ENCODE measurements at places on chromosomes 6 and 20.

- DNase-seq, result no peak
These were observed 200.3 kb downstream of the RNGTT start for GRCh38 chr6:88763160-88763559.

GRCh38 chr20:14729390-14729789 is 392.0 kb upstream of the FLRT3 start:
- no peak for DNase-seq

DNA sequence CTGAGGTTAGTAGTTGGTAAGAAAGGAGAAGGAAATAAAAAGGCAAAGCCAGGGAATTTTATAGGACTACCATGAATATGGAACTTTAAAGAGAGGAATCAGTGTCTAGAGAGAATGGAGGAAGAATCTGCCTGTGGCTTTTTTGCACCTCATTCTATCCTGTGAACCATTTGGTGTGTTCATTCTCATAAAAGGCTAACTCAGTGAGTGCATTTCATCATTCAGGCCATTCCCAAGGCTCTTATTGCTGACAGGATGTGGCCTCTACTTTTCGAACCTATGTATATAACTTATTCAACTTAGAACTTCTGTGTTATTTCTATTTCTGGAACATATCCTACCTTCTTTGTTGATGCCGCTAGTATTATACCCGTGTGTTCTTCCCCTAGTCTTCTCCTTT is 27.1 kb downstream of the HSF2 start:
- no peak for DNase-seq

DNA sequence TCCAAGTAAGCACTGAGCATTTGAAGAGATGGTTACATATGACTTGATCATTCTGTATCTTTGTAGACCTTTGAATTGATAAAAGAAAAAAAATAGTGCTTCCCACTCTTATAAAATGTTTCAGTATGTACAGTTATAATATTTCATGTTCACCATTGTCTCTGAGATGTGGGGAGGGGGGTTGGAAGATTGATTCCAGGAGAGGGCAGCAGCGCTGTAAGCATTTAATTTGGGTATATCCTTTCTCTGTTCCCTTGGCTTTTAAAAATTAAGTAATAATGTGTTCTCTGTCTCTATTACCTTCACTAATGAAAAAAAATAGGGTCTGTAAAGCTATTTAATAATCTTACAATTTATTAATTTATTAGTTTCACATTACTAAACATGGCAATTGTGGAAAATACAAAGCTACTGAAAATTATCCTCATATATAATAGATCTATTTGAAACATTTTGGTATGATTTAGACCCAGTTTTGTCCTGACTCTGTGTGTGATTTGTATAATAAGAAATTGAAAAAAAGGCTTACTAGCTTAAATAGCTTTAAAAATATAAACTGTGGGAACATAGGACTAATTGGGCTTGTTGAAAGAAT is 341.2 kb downstream of the CDKAL1 start:
- no peak for DNase-seq
